Kidney glomerular epithelial cell (primary cell): ENCODE measurements at places on chromosomes 5 and 9.
A peak's percentile ranks its signal among the peaks of the same experiment; 100 is the strongest.

GRCh38 chr5:58117542-58117941 is 342.3 kb downstream of the PLK2 start:
- DNase-seq = no peak

- DNase-seq = no peak
Measured at GRCh38 chr9:124180557-124180956, 77.2 kb upstream of the NEK6 start.

GRCh38 chr5:103587185-103587748 is 24.7 kb upstream of the NUDT12 start:
- peak; percentile 59 for DNase-seq

DNA sequence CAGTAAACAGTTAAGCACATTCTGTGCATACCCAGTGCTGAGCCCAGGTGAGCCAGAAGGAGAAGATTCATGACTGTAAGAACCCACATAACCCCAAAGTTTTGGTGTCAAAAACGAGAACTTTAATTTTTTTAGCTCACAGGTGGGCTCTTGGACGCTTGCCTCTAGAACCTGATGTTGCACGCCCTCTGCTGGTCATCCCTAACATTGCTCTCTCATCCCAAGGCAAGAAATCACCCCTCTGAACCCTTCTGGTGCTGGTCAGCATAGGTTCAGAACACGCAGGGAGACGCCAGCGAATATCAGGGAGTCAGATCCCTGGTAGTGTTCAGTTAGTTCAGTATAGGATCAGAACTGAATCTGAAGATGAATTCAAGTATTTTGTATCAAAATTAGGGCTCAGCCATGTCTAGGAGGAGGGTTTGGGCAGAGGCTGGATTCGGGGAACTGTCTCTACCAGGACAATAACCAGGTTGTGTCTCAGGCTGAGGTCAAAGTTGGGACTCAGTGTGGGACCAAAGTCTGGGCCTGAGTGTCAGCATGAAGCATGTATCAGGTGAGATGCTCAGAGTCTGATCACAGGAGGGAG is 4.1 kb upstream of the DNAJB5 start:
- DNase-seq = peak; percentile 54

DNA sequence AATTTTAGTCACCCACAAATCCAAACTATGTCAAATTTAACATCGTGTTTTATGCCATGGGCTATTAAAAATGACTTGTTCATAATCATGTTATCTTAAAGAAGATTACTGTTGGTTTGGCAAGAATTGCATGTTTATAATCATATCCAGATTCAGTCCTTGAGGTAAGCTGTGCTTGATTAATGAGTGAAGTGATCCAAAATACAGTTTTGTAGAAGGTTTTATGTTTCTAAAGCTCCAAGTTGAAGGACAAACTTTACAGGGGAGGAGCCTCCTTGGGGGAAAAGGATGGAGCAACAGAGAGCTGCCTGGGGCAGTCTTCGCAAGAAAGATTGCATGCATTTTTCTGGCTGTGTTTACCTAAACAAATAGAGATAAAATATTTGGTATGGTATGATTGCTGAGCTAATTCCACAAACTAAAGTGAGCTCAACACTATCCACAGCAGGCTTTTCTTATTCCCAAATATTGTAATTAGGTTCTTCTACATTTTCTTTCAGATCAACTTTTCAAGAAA is 189.5 kb upstream of the TYRP1 start:
- no peak for DNase-seq

GRCh38 chr5:73066466-73066865 is 53.9 kb upstream of the TMEM171 start:
- DNase-seq = no peak

- no peak for DNase-seq
Measured at GRCh38 chr9:37683531-37684371, 33.0 kb downstream of the FRMPD1 start.

GRCh38 chr5:122773619-122774018 is 1.3 kb upstream of the SNX2 start:
- peak; percentile 28 for DNase-seq

DNA sequence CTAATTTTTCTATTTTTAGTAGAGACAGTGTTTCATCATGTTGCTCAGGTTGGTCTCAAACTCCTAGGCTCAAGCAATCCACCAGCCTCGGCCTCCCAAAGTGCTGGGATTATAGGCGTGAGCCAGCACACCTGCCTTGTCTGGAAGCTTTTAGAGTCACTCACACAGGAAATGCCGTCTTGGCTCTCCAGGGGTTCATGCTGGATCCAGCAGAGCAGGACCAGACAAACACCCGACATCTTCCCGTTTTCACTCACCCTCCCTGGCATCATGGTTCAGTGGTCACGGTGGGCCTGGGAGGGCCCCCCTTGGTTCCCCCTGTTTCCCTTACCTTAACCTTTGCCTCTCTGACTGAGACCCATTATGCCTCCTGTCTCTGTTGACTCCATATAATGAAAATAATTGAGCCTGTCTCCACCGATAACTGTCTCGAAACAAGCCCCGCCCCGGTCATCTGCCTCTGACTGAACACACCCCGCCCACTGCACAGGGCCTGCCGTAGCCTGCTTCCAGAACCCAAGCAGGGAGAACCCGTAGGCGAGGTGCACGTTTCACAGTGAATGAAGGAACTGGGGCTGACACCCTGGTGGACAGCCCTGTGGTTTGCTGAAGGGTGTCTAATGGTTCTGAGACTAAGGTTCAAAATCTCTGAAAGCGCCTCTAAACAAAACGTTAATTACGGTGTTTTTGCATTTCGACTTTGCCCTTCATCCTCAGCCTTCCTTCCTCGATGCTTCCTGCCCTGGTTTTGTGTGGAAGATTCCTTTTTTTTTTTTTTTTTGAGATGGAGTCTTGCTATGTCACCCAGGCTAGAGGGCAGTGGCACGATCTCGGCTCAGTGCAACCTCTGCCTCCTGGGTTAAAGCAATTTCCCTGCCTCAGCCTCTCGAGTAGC is 39.7 kb upstream of the SPRY4 start:
- DNase-seq = peak; percentile 91

- no peak for DNase-seq
Measured at GRCh38 chr9:120922404-120923195, 4.0 kb downstream of the TRAF1 start.

- no peak for DNase-seq
Measured at GRCh38 chr9:114122136-114123027, 23.3 kb upstream of the KIF12 start.

- no peak for DNase-seq
Measured at GRCh38 chr9:98656511-98656910, 52.2 kb downstream of the GABBR2 start.

DNA sequence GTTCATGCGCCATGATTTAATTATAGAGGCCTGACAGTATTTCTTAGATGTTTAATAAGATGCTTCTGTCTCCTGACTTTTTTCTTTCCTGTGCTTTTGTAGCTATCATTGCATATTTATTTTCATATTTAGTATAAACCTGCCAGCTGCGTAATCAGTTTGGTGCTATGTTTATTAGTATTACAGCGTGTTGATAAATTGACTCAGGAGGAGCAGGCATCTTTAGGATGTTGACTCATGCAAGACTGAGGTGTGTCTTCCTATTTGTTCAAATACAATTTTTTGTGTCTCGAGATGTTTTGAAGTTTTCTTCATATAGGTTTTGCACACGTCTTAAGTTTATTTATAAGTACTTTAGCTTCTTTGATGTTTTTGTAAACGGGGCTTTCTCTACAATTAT is 35.9 kb upstream of the EXOC3 start:
- DNase-seq = no peak

DNA sequence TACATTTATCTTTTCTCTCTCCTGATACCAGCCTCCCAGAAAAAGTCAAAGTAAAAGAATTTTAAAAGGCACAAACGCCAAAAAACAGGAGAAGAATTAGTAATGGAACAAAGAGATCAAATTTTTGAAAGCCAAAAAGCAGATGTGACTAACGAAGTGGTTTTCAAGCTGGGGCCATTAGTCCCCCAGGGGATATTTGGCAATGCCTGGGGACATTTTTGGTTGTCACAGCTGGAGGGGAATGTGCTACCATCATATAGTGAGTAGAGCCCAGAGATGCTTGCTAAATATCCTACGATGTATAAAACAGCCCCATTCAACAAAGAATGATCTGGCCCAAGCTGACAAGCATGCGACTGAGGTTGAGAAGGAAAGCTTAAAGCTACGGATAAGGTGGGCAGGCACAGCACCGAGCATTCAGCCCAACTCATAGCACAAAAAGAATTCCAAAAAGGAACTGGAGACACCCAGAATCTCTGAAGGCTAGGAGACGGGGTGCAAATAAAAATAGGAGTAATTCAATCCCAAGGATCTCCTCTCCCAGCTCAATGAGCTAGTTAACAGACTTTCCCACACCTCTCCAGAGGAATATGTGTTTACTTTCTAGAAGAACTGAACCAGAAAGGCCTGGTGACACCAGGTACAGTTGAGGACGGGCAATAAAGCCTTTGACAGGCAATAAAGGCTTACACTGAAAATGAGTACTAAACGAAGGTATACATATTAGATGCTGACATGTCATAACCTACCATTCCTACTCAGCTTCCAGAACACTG is 269.0 kb downstream of the DENND1A start:
- no peak for DNase-seq

GRCh38 chr5:79689541-79690466 is at the start of gene CMYA5:
Gene CMYA5 (plus strand): TSS chr5:79689836. CDS start chr5:79689908, 72 bp downstream.
- DNase-seq = no peak

DNA sequence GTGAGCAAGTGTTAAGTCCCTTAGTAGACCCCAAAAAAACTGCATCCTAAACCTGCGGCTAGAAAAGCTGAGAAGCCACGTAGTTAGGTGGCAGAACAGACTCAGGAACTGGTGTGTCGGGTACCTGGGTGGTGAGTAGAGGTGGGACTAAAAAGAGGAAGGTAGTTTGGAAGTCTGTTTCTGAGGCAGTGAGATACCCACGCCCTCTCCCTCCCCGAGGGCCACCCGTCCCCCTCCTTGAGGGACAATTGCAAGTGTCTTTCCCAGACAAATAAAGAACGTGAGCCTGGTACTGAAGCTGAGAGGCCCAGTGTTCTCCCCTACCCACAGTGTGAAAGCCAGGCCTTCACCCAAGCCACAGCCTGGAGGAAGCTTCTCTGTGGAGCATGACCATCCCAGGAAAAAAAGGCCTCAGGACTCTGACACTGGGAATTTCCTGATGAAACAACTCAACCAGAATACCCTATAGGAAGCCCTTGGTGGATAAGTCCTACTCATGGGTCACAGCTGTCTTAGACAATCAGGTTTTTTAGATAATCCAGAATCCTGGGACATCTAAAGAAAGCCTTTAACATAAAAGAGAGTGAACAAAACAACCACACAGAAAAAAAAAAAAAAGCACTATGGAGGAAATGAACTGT is 7.0 kb upstream of the CD74 start:
- no peak for DNase-seq

- DNase-seq = no peak
Measured at GRCh38 chr5:122924203-122924602, 78.8 kb downstream of the SNX24 start.

DNA sequence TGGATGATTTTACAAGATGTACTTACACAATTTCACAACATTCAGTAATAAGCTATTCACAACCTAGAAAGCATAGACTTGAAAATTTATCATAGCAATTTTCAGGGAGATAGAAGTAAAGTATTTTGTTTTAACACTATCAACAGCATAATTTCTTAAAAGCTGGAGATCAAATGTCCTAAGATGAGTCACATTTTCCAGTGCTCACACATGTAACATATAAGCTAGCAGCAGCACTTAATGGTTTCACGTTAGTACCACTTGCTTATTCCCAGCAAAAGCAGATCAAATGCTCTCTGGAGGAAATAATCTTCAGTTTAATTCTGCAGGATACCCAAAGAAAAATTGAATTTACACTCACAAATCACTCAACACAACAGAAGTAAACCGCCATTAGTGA is 6.5 kb downstream of the OR13C8 start:
- DNase-seq = no peak

DNA sequence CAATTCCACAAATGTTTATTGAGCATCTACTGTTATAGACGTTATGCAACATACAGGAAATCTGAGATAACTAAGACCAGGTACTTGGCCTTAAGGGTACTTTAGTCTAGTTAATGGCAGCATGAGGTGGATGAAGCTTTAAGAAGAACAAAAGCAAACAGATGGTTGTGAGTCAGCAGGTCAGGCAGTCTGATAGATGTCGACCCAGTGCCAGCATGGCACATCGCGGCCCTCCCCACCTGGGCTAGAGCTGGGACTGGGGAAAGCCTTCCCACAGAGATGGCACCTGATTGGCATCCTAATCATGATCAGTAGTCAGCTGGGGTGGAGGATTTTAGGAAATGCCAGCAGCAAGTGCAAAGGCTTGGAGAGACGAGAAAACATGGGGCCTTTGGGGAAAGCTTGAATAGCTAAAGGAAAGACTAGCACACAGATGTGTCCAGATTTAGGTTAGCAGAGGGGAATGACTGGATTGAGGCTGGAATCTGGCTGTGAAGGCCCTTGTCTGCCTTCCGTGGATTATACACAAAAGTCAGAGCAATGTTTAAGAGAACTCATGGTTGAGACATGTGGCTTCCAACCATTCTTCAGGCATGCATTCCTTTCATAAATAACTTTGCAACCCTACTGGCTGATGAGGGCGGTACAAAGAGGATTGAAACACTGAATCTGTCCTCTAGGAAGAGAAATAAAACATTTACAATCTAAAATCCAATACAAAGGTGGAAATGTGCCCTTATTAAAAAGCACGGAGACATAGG is 395.4 kb upstream of the WWC1 start:
- no peak for DNase-seq

DNA sequence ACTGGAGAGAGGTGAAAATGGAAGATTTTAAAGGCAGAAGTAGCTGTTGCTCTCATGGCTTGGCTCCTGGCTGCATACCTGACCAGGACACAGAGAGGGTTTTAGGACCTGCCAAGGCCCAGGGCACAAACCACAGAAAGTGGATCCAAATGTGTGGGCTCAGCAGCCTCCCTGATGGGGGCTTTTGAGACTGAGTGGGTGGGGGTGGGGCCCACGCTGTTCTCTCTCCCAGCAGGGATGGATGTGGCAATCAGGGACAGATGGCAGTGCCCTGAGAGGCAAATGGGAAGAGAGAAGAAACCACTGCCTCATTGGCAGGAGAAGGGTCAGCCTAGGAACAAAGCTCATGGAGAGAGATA is 34.9 kb upstream of the TIFAB start:
- no peak for DNase-seq

- peak; percentile 64 for DNase-seq
Measured at GRCh38 chr5:151741678-151742423, 16.6 kb downstream of the ATOX1 start.

DNA sequence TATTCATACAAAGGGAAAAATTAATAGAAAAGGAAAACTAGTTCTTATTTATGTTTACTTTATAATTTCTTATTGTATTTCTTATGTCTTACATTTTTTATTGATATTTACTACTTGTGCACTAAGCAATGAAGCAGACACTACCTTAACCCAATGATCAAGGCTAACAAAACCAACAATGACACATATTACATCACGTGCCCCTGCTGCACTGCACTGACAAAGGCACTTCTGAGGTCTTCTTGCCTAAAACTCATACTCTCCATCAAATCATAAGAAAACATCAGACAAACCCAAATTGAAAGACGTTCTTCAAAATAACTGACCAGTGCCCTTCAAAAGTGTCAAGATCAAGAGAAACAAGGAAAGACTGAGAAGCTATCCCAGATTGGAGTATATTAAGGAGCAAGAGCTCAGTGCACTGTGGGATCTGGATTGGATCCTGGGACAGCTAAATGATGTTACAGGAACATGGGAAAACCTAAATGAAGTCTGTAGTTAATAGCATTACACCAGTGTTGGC is 230.9 kb downstream of the AUH start:
- no peak for DNase-seq

- DNase-seq = peak; percentile 53
Measured at GRCh38 chr5:173880306-173880985, 7.7 kb upstream of the CPEB4 start.

GRCh38 chr5:106940986-106941385 is 729.8 kb downstream of the EFNA5 start:
- DNase-seq = peak; percentile 80

- DNase-seq = no peak
Measured at GRCh38 chr5:133602835-133603380, 9.4 kb downstream of the FSTL4 start.
